RCC 7860 (cell line): ENCODE measurements at places on chromosomes 1 and 21.

- DNase-seq: peak; percentile 33
Measured at GRCh38 chr1:241638909-241639622, 1.1 kb downstream of the CHML start.

- DNase-seq: no peak
Measured at GRCh38 chr1:43484367-43484766, 30.6 kb upstream of the HYI start.

GRCh38 chr1:172408958-172409357 lies 11.5 kb upstream of the C1orf105 start:
- no peak for DNase-seq

GRCh38 chr21:42377211-42377950 lies 11.0 kb upstream of the TFF1 start:
- no peak for DNase-seq

DNA sequence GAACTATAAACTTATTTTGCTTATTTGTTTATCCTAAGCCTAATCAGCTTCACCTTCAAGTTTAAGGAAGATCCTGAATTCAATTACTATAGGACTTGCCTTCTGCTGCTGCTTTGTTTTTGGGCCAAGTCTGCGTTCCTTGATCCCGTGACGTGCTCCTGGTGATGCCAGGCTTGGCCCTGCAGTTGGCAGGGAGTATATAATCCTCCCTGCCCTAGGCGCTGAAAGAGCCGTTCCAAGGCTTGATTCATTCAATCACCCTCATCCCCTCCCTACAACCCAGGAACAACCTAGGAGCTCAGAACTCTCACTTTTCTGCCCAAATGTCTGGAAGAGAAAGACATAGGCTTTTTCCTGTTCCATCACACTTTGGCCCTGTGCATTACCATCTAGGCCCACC lies 12.4 kb upstream of the LRRN2 start:
- DNase-seq: no peak

DNA sequence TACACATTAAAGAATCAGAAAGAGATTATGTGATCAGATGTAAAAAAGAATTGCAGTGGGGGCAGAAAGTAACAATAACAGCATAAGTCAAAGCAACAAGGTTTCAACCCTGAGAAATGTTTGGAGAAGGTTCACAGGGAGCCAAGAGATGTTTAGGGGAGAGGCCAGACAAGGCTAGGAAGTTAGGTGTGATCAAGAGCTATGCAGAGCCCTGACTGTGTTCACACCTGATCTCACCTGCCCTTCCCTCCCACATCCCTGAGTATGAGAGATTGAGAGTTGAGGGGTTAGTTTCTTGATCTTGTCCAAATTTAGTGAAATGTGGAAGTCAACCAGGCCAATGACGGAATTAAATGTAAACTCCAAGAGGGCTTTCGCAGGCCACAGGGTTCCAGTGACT lies 10.2 kb downstream of the PTPN14 start:
- no peak for DNase-seq

DNA sequence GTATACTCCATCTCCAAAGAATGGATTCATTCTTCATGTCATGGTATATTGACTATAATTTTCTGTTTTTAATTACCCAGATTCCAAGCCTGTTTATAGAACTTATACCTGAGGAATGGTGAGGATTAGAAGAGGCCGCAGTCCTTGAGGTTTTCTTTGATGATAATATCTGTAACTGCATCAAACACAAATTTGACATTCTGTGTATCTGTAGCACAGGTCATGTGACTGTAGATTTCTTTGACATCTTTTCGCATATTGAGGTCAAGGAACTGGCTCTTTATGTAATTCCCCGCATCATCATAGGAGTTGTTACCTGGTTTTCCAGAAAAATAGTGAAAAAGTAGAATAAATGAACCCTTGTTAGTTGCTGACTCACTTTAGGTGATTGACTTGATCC lies 16.2 kb downstream of the GNAT2 start:
- no peak for DNase-seq

DNA sequence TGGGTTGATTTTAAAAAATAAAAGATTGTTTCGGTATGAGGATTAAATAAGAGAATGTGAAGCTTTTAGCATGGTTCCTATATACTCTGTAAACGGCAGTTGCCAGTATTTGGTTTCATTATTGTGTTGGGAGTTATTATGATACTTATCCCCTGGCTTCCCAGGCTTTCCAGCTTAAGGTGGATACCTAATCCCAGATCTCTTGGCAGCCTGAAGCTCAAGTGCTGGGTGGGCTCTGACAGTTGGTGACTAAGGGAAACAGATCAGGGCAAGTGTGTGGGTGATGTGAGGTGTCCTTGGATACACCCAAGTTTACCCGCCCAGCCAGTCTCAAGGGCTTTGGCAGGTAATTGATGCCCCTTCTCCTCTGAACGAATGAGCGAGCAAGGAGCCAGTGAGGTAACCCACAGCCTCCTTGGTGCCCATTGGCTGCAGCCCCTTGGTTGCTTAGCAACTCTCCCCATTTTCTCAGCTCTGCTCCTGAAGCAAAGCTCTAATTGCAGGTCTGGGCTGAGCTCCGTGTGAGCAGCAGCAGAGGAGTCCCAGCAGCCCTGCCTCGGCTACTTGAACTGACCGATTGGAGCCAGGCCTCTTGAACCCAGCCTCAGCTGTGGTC lies 6.1 kb downstream of the IPO13 start:
- DNase-seq: peak; percentile 25

DNA sequence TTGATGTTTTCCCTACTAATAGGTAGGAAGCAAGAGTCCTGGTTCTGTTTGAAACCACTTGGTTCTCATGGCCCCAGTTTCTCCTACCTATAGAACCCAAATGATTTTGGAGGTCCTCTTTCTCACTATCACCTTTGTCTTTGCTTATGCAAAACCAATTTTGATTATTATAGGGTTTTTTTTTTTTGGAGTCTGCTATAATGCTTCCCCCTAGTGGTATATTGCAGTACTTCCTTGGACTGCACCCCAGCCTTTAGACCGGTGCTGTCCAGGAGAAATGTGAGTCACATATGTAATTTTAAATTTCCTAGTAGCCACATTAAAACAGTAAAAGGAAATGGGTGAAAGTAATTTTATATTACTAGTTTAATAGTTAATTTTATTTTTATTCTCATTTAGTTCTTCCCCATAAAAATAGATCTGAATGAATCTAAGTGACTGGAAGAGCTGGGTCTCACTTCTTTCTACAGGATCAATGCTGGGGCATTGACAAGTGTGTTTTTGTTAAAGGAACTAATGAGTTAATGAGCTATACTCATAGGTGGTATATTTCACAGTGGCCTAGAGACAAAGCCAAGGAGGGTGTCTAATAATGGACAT lies 10.6 kb downstream of the FCMR start:
- DNase-seq: peak; percentile 54

DNA sequence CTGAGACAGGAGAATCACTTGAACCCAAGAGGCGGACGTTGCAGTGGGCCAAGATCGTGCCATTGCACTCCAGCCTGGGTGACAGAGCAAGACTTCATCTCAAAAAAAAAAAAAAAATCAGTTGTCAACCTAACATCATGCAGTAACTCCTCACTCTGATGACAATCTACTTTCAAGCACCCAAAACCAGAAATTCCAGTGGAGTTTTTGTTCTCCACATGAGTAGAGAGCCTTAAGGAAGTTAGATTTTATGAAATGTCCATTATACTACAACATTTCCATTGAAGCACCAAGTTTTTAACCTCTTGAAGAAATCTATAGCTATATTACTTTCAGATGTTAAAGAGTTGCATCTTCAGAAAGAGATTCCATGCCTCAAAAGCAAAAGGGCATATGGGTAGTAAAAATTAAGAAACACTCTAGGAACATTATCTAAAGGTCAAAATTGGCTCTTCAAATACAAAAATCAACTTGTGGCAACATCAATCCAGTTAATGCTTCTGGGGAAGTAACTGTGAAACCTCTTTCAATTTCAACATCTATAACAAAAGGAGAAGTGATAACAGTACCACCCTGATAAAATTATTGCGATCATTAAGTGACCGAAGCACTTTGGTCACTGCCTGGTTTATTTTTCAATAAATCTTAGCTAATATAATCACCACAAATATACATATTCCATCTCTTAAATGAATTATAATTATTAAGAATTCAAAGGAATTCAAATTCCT lies 7.7 kb downstream of the LPGAT1 start:
- no peak for DNase-seq

DNA sequence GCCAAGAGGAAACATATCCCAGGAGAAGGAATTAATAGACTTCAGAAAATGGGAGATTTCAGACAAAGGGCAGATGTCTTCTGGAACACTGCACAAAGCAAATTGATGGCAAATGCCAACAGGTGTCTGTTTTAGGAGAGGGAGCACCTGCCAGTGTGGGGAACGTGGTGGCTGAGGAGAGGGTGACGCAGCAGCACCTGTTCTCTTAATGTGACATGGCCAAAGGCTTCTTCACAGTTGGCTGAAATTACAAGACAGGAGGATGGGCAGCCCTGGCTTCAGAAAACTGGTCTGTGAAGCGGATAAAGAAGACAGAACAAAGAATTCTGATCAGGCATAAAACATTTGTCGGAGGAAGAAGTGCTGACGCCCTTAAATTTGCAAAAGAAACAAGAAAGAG lies 178.7 kb upstream of the RUNX1 start:
- DNase-seq: no peak

GRCh38 chr1:113983826-113984225 lies 4.6 kb downstream of the OLFML3 start:
- no peak for DNase-seq

- no peak for DNase-seq
Measured at GRCh38 chr1:181239086-181239485, 150.6 kb downstream of the IER5 start.

DNA sequence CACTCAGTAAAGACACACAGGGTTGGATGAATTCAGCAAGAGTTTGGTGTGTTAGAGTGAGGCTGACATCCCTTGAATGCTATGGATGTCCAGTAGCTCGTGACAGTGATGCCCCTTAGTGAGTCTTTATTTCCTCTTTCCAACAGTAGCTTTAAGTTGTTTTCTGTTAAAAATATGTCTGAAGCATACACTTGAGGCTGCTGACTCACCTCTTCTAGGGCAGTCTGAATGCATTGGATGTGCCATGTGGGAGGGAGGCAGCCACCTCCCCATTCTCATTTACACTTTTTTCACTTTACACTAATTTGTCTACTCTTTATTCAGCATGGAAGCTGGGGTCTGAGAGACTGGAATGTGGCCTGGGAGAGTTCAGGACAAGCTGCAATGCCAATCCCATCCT lies 17.6 kb downstream of the NOS1AP start:
- no peak for DNase-seq

- peak; percentile 52 for DNase-seq
Measured at GRCh38 chr1:115829023-115829674, 11.8 kb downstream of the NHLH2 start.

DNA sequence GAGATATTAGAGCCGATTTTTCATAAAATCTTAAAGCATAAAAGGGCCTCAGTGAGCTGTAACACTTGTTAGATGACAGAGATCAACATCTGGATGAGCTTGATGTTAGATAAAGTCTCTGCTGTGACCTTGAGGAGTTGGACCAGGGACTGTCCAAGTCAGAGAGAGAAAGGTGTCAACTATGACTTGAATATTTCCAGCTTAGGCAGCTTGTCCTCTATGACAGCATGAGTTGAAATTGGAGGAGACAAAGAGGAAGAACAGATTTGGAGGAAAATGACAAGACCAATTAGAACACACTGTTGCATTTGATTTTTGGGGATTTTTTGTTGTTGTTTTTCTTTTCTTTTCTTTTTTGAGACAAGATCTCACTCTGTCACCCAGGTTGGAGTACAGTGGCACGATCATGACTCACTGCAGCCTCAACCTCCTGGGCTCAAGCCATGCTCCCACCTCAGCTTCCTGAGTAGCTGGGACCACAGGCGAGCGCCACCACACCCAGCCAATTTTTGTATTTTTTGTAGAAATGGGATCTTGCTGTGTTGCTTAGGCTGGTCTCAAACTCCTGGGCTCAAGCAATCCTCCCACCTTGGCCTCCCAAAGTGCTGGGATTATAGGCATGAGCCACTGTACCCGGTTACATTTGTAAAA lies 35.3 kb upstream of the CLIC4 start:
- DNase-seq: no peak

- DNase-seq: no peak
Measured at GRCh38 chr1:56206391-56206790, 373.0 kb downstream of the PLPP3 start.

- no peak for DNase-seq
Measured at GRCh38 chr1:243962541-243962940, 88.5 kb upstream of the ZBTB18 start.

- DNase-seq: no peak
Measured at GRCh38 chr1:33349081-33349759, 28.3 kb upstream of the A3GALT2 start.

- no peak for DNase-seq
Measured at GRCh38 chr1:98429965-98430443, 231.5 kb upstream of the SNX7 start.

DNA sequence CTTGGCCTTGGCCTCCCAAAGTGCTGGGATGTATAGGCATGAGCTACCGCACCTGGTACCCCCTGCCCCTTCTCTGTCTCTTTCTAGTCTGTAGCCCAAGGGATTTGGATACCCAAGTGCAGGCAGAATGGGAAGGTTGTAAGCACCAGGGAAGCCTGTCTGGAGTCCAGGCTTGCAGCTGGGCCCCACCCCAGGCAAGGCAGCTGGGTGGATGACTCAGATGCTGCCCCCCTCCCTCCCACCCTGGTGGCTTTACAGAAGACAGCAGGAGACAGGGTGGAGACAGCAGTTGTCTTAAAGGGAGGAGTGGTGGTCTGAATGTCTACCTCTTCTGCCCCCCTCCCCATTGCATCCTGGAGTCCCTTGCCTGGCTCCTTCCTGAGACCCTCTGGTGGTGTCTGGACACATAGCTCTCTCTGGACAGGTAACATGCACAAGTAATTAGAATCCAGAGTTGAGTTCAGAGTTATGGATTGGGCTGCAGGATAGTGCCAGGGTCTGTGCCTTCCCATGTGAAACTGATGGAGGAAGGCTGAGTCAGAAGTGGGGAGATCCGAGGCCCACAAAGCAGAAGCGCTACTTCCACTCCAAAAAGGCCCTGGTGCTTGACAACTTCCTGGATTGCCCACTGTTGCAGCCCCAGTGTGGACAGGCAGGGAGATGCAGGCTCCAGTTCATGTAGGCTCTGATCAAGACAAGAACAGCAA lies 5.1 kb downstream of the LMNA start:
- DNase-seq: peak; percentile 58

GRCh38 chr1:212402666-212403321 lies 11.9 kb downstream of the PACC1 start:
- no peak for DNase-seq

- DNase-seq: no peak
Measured at GRCh38 chr1:245001252-245001651, 136.9 kb upstream of the HNRNPU start.

DNA sequence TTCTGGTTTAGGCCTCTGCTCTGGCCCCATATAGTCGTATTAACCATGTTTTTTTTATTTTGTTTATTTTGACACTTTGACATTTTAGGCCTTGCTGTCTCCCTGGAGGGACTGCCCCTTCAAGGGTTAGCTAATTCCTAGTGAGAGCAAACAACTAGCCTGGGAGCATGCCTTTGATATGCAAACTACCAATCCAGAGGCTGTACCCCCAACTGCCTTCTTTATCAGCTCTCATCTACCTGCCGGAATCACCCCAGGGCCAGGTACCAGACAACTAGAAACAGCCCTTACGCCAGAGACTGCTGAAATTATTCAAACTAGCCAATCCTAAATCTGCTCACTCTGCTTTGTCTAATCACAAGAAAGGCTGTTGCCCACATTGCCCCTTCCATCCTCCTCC lies 13.0 kb upstream of the ST6GALNAC5 start:
- no peak for DNase-seq

GRCh38 chr1:107404756-107405155 lies 263.9 kb downstream of the NTNG1 start:
- no peak for DNase-seq

GRCh38 chr1:162633081-162633762 lies 958 bp downstream of the DDR2 start:
- no peak for DNase-seq

- DNase-seq: no peak
Measured at GRCh38 chr21:46518983-46519583, 60.4 kb downstream of the DIP2A start.
